H4 (cell line): ENCODE measurements at places on chromosomes 3 and 15. TPM values are rescaled to one million over a fixed set of nuclear protein-coding genes. Genes with fewer than 3 reads are reported as not detected.

Gene SERP1
- 138 and 159 TPM in 2 replicates for total RNA-seq

Gene GASK1A
- 0.08 and 0.14 TPM in 2 replicates for total RNA-seq

Gene CCDC32
- 22.9 and 33.5 TPM in 2 replicates for total RNA-seq

Gene XCR1
- not detected in 2 replicates for total RNA-seq

Gene CD47
- 123 and 130 TPM in 2 replicates for total RNA-seq
